ENCODE measurements at places on chromosomes 5 and 9.
A peak's percentile ranks its signal among the peaks of the same experiment; 100 is the strongest.

DNA sequence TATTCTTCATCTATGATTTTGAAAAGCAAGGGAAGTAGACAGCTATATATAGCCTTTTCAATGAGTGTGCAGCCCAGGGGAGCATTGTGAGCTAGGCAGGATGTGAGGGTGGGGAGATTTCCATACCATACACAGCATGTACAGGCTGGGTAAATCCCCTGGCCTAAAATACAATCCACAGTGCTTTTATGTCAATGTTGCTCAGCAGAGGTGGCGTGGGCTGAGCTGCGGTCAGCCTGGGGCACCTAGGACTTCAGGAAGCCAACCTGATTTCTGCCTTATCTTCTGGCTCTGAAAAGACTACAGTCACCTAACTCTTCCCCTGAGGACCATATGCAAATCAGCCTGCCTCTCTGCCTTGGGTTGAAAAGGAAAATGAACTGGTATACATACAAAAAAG, 6.3 kb upstream of the GARIN3 start:
- no peak for DNase-seq

- DNase-seq, result no peak
Measured at GRCh38 chr5:174692381-174692780, 32.0 kb upstream of the MSX2 start.

DNA sequence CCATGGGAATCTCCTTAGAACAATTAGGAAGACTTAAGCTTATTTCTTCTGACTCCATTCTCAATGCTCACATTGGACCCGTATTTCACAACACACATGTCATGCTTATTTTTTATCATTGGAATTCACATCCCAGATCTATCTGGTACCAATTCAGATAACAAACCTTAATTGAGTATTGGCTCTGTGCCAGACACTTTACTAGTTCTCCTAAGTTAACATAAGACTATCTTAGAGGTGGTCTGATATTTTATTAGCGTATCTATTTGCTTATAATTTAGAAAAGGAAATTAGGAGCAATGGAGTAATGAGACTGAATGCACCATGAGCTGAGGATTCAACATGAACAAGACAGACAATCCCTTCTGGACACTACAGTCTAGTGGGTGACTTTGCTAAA, 45.1 kb downstream of the FBXL7 start:
- no peak for DNase-seq

DNA sequence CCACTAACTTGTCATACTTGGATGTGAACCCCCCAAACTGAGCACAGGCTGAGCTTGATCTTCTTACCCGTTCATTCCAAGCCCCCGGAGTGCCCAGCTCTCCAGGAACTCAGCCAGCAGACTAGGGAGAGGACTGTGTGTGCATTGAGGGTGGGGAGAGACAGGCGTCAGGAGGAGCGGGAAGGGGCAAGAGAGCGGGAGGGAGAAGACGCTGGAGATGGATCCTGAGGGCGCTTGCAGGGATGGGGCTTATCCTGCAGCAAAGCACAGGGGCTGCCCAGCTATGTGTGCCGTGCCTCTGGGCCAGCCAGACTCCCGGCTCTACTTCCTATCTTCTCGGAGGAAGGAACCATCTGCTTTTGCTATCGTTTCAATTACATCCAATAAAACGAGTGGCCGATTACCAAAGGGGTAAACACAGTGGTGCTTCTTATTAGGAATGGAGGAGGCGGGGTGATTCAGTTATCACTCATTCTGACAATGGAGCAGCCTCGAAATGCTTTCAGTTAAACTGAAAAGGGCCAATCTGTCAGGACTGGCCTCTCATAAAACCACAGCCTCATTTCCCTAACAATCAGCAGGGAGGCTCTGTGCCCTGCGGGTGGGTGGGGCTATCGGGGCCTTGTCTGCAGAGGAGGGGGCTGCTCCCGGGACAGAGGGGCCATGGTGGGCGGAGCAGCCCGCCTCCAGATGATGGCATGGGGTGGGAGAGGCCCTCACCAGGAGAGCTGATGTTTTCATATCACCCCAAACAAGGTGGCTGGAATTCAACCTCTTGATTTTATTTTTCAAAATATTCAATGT, 168.2 kb downstream of the DAB2IP start:
- peak; percentile 89 for DNase-seq

DNA sequence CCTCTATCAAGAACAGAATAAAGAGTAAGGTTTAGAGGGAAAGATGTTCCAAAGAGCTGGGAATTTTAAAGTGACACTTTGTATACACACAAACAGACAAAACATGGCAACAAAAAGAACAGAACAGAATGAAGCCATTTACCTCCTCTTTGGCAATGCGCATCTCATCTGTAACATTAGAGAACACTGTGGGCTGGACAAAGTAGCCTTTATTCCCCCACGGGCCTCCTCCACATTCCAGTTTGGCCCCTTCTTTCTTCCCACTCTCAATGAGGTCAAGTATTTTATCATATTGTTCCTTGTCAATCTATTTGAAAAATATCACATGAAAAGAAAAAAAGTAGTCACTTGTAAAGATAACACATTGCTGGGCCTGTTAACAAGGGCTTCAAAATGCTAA, 41.0 kb downstream of the ALDH1A1 start:
- DNase-seq, result no peak

All from SK-N-SH (cell line).